ENCODE measurements at places on chromosomes 5 and 9.
A peak's percentile ranks its signal among the peaks of the same experiment; 100 is the strongest.

GRCh38 chr9:92507496-92507895, 25.2 kb upstream of the ASPN start:
- no peak for DNase-seq

- no peak for DNase-seq
Measured at GRCh38 chr9:70123695-70124094, 80.0 kb downstream of the MAMDC2 start.

DNA sequence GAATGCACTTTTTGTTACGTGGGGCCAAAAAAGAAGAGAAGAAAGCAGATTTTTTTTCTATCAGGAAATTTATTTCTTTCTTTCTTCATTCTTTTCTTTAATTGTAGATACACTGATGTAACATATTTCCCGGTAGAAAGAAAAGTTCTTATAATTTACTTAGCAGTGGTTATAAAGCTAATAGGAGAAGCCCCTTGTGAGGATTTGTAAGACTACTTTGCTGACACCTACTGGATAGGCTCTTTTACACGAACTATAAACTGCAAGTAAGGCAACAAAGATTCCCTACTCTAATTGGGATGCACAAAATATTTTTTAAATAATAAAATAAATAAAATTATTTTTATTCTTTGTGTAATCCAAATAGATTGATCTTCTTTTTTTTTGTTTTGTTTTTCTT, 284.4 kb downstream of the DNAH5 start:
- no peak for DNase-seq

- no peak for DNase-seq
Measured at GRCh38 chr9:86659413-86660046, 287.8 kb downstream of the GAS1 start.

- no peak for DNase-seq
Measured at GRCh38 chr5:129356846-129357245, 103.3 kb upstream of the ADAMTS19 start.

DNA sequence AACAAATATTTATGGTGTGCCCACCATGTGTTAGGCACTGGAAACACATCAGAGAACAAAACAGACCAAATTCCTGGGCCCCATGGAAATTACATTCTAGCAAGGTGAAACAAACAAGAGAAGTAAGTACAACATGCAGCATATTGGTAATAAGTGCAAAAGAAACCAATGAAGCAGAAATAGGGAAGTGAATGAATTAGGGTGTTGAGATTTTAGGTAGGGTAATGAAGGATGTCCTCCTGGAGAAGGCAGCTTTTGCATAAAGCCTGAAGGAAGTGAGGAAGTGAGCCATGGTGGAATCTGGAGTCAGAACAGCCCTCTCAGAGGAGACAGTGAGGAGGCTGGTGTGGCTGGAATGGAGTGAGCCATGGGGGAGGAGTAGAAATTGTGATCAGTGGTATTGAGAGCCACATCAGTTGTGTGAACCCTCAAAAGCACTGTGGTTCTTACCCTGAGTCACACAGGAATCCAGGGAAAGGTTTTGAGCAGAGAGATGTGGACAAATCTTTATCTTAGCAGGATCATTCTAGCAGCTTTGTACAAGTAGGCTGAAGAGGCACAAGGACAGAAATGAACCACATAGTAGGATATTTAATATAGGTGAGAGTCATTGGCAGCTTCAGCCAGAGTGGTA, 52.7 kb upstream of the ARL15 start:
- DNase-seq = no peak

GRCh38 chr5:38938424-38938823, 92.6 kb downstream of the OSMR start:
- DNase-seq = no peak

- no peak for DNase-seq
Measured at GRCh38 chr5:99763021-99763774, 772.0 kb upstream of the FAM174A start.

- DNase-seq = no peak
Measured at GRCh38 chr5:177018341-177018740, 4.2 kb upstream of the ZNF346 start.

DNA sequence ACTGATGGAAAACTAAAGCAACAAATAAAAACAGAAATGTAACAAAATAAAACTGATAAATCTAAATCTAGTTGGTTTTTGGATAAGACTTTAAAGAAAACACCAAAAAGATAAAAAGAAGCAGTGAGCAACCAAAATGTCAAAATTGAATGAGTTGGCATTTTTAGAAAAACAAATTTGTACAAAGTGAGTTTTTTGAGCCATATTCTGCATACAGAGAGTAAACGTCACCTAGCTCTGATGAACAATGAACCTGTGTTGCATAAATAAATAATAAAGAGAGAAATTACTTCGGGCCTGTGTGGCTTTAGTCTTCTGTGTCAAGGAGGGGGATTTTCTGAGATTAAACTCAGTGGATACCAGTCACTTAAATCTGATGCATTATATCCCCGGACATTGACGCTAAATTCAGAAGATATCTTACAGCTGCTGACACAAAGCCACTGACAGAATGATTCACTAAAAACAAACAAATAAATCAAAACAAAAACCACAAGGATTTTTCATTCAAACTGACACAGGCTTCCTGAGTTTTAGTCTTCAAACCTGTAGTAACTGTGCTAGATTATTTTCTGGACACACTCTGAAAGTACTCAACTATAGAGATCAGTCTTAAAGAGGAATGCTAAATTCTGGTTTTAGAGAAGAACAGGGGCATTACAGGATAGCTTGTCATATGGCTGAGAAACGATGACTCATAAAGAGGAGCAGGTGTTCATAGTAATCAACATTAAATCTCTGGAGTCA, 403.5 kb upstream of the ST8SIA4 start:
- no peak for DNase-seq

DNA sequence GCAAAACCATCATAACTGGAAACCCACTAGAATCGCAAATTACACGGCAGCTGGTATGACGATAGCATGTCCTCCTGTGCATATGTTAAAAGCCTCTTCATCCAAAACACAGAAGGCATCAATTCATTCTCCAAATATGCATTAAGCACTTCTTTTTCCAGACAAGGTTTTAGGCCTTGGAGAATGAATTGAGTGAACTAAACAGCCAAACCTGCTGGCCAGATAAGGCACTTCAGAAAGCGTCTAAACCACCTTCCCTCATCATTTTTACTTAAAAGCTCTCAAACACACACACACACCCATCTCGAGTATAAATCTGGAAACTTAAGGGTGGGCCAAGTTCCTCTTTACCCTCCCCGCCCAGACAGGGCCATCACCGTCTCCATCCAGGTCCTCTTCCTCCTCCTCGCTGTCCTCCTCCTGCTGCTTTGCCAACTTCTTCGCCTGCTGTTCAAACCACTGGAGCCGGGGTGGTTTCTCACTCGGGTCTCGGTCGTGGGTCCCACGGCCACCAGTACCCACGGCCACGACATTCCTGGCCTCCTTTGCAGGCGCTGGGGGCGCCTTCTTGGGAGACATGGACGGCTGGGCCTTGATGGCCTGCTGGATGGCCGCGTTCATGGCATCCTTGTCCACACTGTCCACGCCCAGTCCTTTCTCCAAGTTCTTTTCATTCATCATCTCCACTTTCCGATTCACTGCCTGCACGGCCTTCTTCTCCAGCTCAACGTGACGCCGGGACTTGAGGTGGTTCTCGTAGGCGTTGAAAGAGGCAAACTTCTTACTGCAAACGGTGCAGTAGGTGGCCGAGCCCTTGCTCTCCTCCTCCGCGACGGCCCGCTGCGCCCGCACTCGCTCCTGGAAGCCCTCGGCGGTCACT, 696 bp downstream of the ZNF622 start:
- DNase-seq = no peak

DNA sequence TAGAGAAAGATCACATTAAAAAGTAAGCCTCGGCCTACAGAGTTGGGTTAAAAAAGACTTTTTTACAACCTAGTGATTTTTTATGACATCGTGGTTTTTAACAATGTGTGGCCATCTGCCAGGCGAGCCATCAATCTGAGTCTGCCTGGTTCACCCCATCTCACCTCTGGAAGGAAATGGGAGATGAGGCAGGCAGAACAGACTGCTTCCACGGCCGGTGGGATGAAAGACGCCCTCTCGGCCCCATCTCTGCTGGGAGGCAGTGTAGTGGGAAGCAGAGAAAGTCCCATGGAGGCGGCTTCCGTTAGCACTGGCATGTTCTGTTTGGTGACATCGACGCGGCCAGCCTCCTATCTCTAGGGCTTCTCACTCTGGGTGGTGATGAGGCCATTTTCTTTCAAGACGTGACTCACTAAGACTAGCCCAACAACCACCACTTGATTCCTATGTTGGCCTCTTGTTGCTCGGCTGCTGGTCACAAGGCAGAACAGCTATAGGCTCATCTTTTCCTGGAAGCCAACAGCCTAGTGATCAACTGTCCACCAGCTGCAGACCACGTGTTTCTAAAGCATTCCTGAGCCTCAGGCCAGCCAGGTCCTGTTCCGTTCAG, 132.4 kb upstream of the OTULINL start:
- no peak for DNase-seq

DNA sequence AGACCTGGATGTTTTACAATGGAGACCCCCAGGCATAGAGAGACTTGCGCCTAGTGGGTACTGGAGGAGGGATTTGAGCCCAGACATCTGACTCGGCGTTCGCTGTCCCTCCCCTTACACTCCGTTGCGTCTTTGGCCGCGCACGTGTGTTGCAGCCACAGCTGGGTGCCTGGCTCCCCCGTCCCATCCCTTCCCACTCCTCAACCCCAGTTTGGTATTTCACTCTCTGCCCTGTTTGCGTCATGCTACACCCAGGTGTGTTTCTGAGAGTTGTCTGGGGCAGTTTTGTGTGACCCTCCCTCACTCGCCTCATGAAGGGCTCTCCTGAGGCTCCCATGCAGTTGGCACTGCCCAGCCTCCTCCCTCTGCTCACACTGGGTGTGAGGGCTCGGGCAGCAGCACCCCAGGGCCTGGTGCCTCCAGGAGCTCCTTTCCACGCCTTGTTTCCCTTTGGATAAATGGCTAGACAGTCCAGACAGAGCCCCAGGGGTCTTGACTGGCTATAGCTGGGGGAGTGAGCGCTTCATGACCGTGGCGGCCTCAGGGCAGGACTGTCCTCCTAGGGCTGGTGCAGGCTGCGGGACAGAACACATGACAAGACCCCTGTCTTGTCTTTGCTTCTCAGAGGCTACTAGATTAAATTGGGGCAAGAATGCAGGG, 13.6 kb downstream of the TCF7 start:
- DNase-seq = no peak

- DNase-seq = no peak
Measured at GRCh38 chr9:131051592-131052517, 42.9 kb downstream of the LAMC3 start.

DNA sequence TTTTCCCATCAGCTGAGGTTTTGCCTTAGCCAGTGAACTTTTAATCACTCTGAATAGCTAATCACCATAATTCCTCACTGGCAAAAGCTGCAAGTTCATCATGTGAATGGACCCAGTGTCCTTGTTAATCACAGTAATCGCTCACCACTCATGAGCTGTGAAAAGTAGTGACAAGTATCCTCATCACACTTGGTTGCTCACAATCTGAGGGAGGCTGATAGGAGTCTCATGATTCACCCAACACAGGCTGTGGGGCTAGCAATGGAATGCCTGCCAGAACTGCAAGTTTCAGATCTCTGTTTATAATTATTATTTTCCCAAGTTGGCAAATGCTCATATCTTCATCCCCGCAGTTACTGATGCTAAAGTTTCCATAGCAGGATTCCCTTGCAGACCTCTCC, 467.2 kb downstream of the KIF4B start:
- DNase-seq = peak; percentile 86

- DNase-seq = no peak
Measured at GRCh38 chr5:153558957-153559356, 68.5 kb downstream of the GRIA1 start.

- DNase-seq = no peak
Measured at GRCh38 chr9:129323376-129323998, 145.4 kb upstream of the IER5L start.

- DNase-seq = peak; percentile 34
Measured at GRCh38 chr5:173234129-173234790, 746 bp downstream of the NKX2-5 start.

DNA sequence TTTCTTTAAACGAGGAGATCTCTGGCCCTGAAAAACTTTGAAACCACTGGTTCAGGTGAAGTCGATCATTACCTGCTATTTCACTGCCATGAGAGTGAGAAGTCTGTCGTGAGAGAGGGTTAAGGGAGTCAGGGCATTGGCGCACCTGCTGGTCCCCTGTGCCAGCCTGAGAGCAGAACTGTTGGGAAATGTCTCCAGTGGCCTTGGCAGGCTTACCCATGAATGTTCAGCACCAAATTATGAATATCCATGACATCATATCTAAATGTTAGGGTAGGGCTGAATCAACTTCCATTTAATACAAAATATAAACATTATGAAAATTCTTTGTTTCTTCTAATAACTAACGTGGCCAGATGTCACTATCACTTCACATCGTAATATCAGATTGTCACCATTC, 379.3 kb downstream of the KDM4C start:
- DNase-seq = no peak

DNA sequence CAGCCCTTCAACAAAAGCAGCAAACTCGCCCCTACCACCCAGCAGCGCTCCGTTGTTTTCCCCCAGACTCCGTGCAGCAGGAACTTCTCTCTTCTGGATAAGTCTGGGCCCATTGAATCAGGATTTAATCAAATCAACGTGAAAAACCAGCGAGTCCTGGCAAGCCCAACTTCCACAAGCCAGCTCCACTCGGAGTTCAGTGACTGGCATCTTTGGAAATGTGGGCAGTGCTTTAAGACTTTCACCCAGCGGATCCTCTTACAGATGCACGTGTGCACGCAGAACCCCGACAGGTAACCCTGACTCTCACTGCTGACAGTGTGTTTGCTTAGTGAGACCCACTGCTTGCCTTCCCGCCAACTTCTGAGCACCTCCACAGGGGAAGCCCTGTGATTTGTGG, 81.8 kb downstream of the PRDM6 start:
- DNase-seq = no peak

- peak; percentile 7 for DNase-seq
Measured at GRCh38 chr5:150119421-150120061, 33.2 kb upstream of the CSF1R start.

DNA sequence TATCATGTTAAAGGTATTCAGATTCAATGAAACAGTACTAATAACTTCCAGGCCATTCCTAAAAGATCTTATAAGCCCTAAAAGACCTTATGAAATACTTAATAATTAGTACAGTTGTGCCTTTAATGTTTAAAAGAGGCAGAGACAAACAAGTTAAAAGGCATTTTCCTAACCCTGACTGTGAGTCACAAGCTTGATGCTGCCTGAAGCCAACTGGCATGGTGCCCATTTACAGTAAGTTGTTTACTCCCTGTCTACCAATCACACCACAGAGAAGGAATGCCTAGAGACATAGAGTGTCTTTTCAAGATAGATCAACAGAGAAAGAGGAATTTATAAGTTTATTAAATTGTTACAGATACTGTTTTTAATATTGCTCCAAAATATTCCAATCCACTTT, 47.8 kb downstream of the NR3C1 start:
- no peak for DNase-seq

DNA sequence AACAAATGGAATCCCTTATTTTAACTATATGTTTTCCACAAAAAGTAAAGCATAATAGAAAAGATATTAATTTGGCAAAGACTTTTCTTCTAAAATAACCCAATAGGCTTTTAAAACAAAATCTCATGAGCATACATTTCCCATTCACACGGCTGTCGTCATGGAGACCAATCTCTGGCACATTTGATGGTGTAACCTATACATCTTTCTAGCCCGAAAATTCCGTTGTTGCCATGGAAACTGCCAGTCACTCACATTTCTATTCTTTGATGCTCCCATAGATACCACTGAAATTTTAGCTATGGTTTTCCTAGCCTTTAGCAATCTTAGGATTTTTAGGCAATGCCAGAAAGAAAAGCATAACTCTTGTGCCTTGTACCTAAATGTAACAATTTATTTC, 262.9 kb upstream of the TRPM3 start:
- no peak for DNase-seq

- no peak for DNase-seq
Measured at GRCh38 chr5:134122530-134122929, 8.0 kb downstream of the TCF7 start.
